Lung microvascular endothelial cell (primary cell): ENCODE measurements at places on chromosomes 1 and 21. TPM values are rescaled to one million over a fixed set of nuclear protein-coding genes. Genes with fewer than 3 reads are reported as not detected.

DNA sequence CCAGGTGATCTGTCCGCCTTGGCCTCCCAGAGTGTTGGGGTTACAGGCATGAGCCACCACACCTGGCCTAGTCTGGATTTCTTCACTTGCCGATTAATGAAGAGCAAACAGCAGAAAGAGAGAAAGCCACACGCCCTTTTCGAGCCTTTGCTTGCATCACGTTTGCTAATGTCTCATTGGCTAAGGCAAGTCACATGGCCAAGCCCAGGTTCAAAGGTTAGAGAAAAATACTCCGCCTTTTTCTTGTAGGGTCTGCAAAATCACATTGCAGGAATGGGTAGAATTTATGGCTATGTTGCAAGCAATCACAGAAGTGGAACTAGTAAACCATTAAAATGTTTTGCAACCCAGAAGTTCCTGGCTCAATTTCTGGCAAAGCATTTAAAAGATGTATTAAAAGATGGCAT lies 26.8 kb upstream of the BACH1 start:
- no peak for DNase-seq

- no peak for DNase-seq
Measured at GRCh38 chr1:14138687-14139086, 438.7 kb downstream of the PRDM2 start.

GRCh38 chr1:68979891-68980290 lies 483.0 kb upstream of the DEPDC1 start:
- no peak for DNase-seq

GRCh38 chr1:11355559-11356475 lies 82.8 kb downstream of the UBIAD1 start:
- DNase-seq = no peak

DNA sequence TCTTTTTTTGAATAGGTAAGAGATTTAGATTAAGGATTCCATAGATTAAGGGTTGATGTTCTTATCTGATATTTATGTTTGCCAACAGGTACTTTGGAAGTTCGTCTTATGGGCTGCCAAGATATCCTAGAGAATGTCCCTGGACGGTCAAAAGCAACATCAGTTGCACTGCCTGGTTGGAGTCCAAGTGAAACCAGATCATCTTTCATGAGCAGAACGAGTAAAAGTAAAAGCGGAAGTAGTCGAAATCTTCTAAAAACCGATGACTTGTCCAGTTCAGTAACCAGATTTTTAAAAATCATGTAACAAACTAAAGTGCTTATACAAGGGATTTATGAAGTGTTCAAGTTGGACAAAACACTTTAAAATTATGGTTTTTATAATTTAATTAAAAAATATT lies 100.5 kb downstream of the PKN2 start:
- DNase-seq = no peak

- DNase-seq = peak; percentile 66
Measured at GRCh38 chr1:212488436-212489283, 55.9 kb downstream of the NENF start.

GRCh38 chr21:16792101-16792500 lies 720.7 kb upstream of the CXADR start:
- DNase-seq = no peak

DNA sequence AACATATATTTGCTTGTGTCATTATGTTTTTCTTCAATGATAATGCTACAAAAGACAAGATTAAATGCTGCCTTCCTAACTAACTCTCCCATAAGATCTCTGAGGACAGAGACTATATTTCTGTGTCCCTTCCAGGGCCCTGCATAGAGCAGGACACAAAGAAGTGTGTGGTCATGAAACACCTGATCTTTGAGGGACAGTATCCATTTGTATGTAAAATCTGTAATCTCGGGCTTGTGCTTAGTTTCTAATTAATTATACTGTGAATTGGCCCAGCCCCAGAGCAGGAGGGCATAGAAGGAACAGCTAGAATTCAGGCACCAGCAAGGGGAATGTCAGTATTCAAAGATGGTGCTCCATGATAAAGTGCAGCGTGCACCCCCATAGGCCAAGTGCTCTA lies 374.9 kb downstream of the HHAT start:
- no peak for DNase-seq

Gene MIER1
- total RNA-seq = 15.3 and 24.0 TPM in 2 replicates

DNA sequence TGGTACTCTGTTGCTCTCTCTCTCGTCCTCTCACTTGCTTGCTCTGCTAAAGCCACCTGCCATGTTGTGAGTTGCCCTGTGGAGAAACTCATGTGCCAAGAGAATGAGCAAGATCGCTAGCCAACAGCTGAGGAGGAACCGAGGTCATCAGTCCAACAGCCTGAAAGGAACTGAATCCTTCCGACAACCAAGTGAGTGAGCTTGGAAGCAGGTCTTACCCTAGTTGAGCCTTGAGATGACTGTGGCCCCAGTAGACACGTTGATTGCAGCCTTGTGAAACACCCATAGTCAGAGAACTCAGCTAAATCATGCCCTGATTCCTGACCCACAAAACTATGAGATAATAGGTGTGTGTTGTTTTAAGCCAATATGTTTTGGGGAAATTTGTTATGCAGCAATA lies 48.1 kb upstream of the BACH1 start:
- peak; percentile 4 for DNase-seq

- DNase-seq = no peak
Measured at GRCh38 chr1:182602935-182603645, 1.1 kb downstream of the RGS16 start.

DNA sequence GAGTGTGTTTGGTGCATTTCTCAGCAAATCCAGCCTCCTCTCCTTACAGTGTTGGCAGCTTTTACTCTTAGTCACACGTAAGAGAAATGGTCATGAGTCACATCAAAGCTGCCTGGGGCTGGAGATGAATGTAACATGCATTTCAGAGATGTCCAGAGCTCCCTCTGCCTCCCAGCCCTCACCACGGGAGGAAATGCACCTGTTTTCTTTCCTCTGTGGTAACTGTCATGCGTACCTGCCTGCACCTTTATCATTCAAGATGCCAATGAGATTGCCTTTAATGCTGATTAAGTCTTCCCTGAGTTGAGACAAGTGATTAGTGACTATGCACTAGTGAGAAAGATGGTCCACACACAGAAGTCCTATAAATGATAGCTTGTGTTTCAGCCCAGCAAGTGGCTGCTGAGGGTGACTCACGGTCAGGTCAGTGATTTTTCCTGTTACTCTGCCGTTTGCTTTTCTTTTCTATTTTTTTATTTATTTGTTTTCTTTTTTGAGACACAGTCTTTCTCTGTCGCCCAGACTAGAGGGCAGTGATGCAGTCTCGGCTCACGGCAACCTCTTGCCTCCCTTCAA lies 277.3 kb upstream of the FMN2 start:
- DNase-seq = peak; percentile 46

- DNase-seq = peak; percentile 79
Measured at GRCh38 chr1:36342426-36343185, 19.2 kb upstream of the EVA1B start.

- DNase-seq = no peak
Measured at GRCh38 chr1:8863138-8863537, 15.3 kb downstream of the ENO1 start.
